Adrenal gland (tissue), 19 donors: ENCODE measurements at places on chromosomes 7 and 10.

GRCh38 chr7:42945821-42946626 lies 13.8 kb downstream of the MRPL32 start:
- no peaks in the 10 kb centered on the region for H3K27me3 ChIP-seq
- no peak overlapping the region for H3K4me3 ChIP-seq
- DNase-seq = no peak
- H3K4me1 ChIP-seq = no peaks in the 10 kb centered on the region
- H3K27ac ChIP-seq = no peak overlapping the region
- H3K36me3 ChIP-seq = no peaks in the 10 kb centered on the region

GRCh38 chr10:13439313-13440184 lies 89.3 kb downstream of the BEND7 start:
- peak; percentile 32 for DNase-seq
- H3K4me3 ChIP-seq = peak overlapping the region; percentile 16
- H3K27me3 ChIP-seq = no peaks in the 10 kb centered on the region
- no peak overlapping the region for H3K27ac ChIP-seq

DNA sequence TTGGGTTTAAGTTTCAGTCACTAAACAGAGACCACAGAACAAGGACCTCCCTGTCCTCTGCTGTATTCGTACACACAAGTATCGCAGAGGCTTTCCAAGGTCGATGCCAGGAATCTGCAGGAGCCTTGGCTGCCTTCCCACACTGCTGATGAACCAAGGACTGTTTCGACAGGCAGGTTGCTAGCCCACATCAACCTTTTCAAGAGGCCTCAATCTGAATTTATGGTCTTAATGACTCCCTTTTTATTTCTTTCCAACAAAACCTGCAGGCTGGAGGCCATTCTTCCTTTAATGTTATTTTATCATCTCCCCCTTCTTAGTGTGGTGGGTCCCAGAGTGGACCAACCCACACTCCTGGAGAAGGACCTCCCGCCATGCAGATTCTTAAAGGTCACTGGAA lies 45.6 kb downstream of the JCAD start:
- H3K4me1 ChIP-seq = peaks cover 12% of the 10 kb centered on the region
- peak; percentile 68 for DNase-seq
- H3K4me3 ChIP-seq = no peak overlapping the region
- H3K27me3 ChIP-seq = no peaks in the 10 kb centered on the region

DNA sequence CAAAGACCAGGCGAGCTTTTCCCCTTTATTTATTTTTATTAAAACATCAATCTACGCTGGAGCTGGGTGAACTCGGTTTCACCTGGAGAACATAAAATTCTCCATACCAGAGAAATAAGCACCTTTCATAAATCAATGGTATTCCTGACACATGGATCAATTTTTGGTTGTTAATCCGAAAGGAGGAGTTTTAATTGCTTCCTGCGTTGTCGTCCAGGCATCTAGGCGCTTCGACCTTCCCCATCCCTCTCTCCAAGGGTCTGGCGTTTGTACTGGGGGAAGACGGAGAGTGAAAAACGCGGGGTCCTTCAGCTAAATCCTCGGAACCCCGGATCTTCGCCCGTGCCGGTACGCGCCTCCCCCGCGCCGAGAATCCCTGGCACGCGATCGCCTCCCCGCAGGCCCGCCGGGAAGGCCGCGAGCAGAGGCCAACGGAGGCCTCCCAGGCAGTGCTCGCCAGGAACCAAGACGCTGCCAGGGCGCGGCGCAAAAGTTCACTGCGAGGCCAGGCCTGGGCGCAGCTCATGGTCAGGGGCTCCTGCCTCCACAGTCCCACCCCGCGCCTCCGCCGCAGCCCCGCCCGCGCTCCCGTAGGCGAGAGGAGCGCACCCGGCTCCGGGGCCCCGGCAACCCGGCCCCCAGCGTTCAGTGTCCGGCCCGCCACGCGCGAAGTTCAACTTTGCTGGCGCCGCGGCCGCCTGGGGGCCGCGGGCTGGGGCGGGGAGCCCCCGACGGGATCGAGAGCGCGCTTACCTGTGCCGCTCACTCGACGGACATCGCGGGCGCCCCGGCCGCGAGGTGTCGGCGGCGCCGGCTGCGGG lies 8.3 kb upstream of the EBF3 start:
- no peak overlapping the region for H3K27ac ChIP-seq
- H3K4me3 ChIP-seq = no peak overlapping the region
- H3K4me1 ChIP-seq = peaks cover 9% of the 10 kb centered on the region
- H3K27me3 ChIP-seq = peaks cover 73% of the 10 kb centered on the region
- no peak for DNase-seq

- no peak overlapping the region for H3K27ac ChIP-seq
- no peak overlapping the region for H3K4me3 ChIP-seq
- no peaks in the 10 kb centered on the region for H3K4me1 ChIP-seq
- no peak for DNase-seq
Observed at GRCh38 chr10:47176903-47177868, 122.8 kb upstream of the GDF10 start.

DNA sequence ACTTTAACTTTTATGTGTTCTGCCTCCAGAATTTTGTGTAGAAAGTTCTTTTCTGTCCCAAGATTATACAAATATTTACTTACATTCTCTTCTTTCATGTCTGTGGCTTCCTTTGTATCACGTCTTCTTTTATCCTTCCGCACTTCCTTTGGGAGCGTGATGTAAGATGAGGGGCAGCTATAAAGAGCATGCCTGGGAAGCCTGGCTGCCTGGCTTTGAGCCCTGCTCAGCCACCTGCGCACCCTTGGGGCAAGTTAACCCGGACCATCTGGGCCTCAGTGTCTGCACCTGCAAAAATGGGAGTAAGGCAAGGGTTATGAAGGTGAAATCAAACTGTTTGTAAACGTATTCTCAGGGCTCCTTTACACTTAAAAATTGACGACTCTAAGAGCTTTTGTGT lies 25.2 kb downstream of the PALD1 start:
- DNase-seq = no peak
- H3K27me3 ChIP-seq = no peaks in the 10 kb centered on the region
- H3K4me3 ChIP-seq = no peak overlapping the region
- H3K36me3 ChIP-seq = no peaks in the 10 kb centered on the region
- H3K4me1 ChIP-seq = peaks cover 21% of the 10 kb centered on the region
- no peak overlapping the region for H3K27ac ChIP-seq

GRCh38 chr7:27161214-27161720 lies 4.1 kb downstream of the HOXA9 start:
- no peaks in the 10 kb centered on the region for H3K36me3 ChIP-seq
- H3K27ac ChIP-seq = peak overlapping the region; percentile 88
- peaks cover 4% of the 10 kb centered on the region for H3K4me1 ChIP-seq
- DNase-seq = no peak

GRCh38 chr10:11587722-11588259 lies 23.7 kb downstream of the USP6NL start:
- no peak overlapping the region for H3K4me3 ChIP-seq
- no peak for DNase-seq
- H3K4me1 ChIP-seq = no peaks in the 10 kb centered on the region
- no peaks in the 10 kb centered on the region for H3K36me3 ChIP-seq
- no peaks in the 10 kb centered on the region for H3K27me3 ChIP-seq
- no peak overlapping the region for H3K27ac ChIP-seq

DNA sequence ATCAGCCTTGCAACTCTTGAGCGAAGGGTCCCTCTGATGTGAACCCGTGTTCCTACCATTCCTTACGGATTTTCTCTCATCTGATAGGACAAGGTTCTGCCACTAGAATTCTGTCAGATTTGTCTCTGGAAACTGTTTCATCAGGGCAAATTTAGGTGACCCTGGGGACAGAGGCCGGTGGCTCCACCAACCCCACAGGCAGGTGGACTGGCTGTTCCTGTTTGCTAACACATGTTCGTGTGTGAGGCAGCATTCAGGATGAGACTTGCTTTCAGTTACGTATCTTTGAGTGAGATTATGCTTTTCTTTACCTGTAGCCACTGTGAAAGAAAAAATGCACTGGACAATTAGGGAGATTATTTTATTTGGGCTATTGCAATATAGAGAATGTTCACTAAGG lies 449.9 kb downstream of the INHBA start:
- H3K27ac ChIP-seq = no peak overlapping the region
- no peaks in the 10 kb centered on the region for H3K4me1 ChIP-seq
- no peak for DNase-seq
- H3K27me3 ChIP-seq = no peaks in the 10 kb centered on the region
- no peaks in the 10 kb centered on the region for H3K36me3 ChIP-seq

- no peaks in the 10 kb centered on the region for H3K27me3 ChIP-seq
- no peak overlapping the region for H3K4me3 ChIP-seq
- no peaks in the 10 kb centered on the region for H3K4me1 ChIP-seq
- H3K27ac ChIP-seq = no peak overlapping the region
- no peak for DNase-seq
- H3K36me3 ChIP-seq = no peaks in the 10 kb centered on the region
Observed at GRCh38 chr7:156318426-156318825, 322.1 kb upstream of the RNF32 start.

- H3K4me3 ChIP-seq = no peak overlapping the region
- no peaks in the 10 kb centered on the region for H3K27me3 ChIP-seq
- no peaks in the 10 kb centered on the region for H3K36me3 ChIP-seq
- H3K27ac ChIP-seq = no peak overlapping the region
Observed at GRCh38 chr10:57955076-57955475, 312.6 kb downstream of the IPMK start.

- peaks cover 79% of the 10 kb centered on the region for H3K36me3 ChIP-seq
- H3K4me1 ChIP-seq = peaks cover 25% of the 10 kb centered on the region
- DNase-seq = peak; percentile 65
Observed at GRCh38 chr7:100808354-100808875, 18.9 kb downstream of the EPHB4 start.

DNA sequence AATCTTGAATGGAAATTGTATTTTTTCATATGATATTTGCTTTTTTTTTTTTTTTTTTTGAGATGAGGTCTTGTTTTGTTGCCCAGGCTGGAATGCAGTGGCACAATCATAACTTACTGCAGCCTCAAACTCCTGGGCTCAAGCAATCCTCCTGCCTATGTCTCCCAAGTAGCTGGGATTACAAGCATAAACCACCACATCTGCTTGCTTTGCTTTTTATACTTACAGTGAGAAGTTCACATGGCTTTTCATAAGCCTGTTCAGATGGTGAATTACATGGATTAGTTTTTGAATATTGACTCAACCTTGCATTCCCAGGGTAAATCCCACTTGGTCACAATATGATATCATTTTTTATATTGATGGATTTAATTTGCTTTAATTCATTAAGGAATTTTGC lies 22.0 kb downstream of the LRRD1 start:
- H3K4me3 ChIP-seq = no peak overlapping the region
- H3K27me3 ChIP-seq = no peaks in the 10 kb centered on the region
- H3K27ac ChIP-seq = no peak overlapping the region
- DNase-seq = no peak

DNA sequence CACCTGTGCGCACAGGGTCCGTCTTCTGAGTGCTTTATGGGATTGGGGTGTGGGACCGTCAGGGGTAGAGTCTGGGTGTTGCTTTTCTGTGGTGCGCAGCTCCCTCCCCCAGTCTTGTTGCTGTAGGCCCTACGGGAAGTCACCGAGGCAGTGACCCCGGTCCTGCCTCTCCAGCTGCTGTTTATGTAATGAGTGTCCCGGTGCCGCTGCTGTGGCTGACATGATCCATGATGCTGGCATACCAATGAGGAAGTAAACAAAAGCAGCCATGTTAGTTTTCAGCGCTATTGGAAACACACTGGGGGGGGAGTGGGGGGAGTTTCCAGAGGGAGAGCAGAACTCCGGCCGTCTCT lies 1.1 kb downstream of the TRIM8 start:
- peaks cover 39% of the 10 kb centered on the region for H3K4me1 ChIP-seq
- peak overlapping the region; percentile 53 for H3K4me3 ChIP-seq
- no peaks in the 10 kb centered on the region for H3K36me3 ChIP-seq
- H3K27ac ChIP-seq = peak overlapping the region; percentile 92
- DNase-seq = peak; percentile 78

- DNase-seq = no peak
- peak overlapping the region; percentile 92 for H3K27ac ChIP-seq
- no peaks in the 10 kb centered on the region for H3K36me3 ChIP-seq
- H3K27me3 ChIP-seq = no peaks in the 10 kb centered on the region
- H3K4me3 ChIP-seq = no peak overlapping the region
Observed at GRCh38 chr7:27105301-27106031, 3.0 kb upstream of the HOXA2 start.

- H3K27ac ChIP-seq = no peak overlapping the region
- H3K27me3 ChIP-seq = peaks cover 94% of the 10 kb centered on the region
- H3K4me1 ChIP-seq = peaks cover 21% of the 10 kb centered on the region
- DNase-seq = peak; percentile 65
- H3K36me3 ChIP-seq = no peaks in the 10 kb centered on the region
Observed at GRCh38 chr7:155456738-155457543, 988 bp upstream of the EN2 start.

- H3K4me3 ChIP-seq = no peak overlapping the region
- no peaks in the 10 kb centered on the region for H3K4me1 ChIP-seq
- H3K27me3 ChIP-seq = no peaks in the 10 kb centered on the region
- H3K36me3 ChIP-seq = no peaks in the 10 kb centered on the region
- DNase-seq = no peak
Observed at GRCh38 chr7:23913016-23913415, 203.0 kb downstream of the STK31 start.

- H3K4me1 ChIP-seq = no peaks in the 10 kb centered on the region
- no peak for DNase-seq
- H3K4me3 ChIP-seq = no peak overlapping the region
- H3K27ac ChIP-seq = no peak overlapping the region
- no peaks in the 10 kb centered on the region for H3K27me3 ChIP-seq
- H3K36me3 ChIP-seq = no peaks in the 10 kb centered on the region
Observed at GRCh38 chr7:111681242-111681641, 119.0 kb upstream of the IMMP2L start.

DNA sequence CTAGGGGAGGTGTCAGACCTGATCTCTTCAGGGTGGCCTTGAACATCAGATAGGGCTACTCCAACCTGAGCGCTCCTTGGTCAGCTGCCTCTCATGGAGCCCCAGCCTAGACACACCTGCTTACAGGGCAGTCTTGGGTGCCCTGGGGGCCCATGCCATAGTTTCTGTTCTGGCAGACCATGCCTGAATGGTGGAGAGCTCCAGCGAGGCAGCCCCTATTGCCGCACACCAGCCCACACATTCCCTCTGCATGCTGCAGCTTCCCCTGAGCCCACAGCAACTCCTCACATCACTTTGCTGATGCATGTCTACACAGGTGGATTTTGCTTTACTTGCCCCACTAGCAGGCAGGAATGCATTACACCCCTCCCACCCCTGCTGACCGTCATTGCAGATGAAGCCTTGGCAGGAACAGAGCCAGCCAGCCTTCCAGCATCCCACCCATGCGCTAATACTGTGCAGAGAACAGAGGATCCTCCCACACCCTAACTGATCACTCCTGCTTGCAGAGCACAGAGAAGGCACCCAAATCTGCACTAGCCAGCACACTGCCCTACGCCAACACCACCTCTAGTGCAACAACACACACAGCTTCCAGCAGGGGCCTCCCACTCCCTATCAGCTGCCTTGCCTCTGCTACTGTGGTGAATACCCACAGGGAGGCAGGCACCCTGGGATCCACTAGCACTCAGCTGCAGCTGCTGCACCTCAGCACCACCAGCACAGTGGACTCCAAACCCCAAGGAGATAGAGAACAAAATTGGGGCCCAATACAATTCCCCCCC lies 43.0 kb upstream of the GRM3 start:
- DNase-seq = no peak
- no peak overlapping the region for H3K27ac ChIP-seq
- H3K4me3 ChIP-seq = no peak overlapping the region
- H3K36me3 ChIP-seq = no peaks in the 10 kb centered on the region
